ENCODE measurements at places on chromosomes 3 and 15.

GRCh38 chr3:18968120-18968519 lies 180.2 kb upstream of the KCNH8 start:
- no peak for DNase-seq

DNA sequence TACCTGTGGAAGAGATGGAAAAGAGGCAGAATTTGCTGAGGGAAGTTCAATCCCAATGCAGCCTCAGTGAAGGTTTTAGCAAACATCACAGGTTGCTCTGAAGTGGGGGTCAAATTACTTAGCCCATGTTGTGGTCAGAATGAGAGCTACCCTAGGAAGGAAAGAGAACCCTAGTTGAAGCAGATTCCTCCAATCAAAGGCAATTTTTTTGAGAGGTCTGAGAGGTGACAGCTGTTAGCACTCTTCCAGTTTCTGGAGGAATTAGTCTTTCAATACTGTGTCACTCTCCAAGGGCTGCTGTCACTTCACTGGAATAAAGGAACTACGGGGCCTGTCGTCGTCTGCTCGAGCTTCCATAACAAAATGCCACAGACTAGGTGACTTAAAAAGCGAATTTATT lies 584.2 kb upstream of the DPPA4 start:
- DNase-seq = no peak

DNA sequence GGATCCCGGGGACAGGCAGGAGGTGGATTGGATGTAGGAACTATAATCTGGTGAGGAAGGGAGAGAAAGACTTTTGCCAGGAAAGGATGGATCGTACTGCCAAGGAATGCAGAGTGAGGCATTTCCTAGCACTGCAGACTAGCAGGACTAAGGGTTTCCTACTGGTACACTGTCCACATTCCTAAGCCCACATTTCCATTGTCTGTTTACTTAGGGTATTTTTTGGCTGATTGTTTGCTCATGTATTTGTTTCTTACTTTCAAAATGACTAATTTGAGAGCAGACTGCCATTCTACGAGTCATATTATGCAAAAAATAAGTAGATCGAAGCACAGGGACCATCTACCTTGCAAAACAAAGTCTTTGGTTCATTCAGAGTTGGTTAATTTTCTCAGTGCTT lies 1029.5 kb upstream of the NR2F2 start:
- DNase-seq = no peak

DNA sequence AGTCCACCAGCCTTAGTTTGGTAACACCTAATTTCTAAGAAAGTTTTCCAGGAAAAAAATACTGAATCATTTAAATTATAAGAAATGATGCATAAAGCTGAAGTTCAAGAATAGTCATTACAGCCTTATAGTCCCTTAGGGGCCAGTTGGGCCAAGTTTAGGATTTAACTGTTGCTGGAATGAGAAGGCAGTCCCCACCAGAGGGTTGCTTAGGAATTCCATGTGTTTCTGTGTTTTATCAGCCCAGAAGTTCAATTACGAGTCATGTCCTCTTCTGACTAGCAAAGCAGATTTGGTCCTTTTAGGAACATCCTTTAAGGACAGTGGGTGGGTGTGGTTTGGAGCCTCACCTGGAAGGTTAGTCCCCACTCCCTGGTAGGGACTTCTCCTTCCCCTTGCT lies 57.0 kb upstream of the NR2E3 start:
- no peak for DNase-seq

DNA sequence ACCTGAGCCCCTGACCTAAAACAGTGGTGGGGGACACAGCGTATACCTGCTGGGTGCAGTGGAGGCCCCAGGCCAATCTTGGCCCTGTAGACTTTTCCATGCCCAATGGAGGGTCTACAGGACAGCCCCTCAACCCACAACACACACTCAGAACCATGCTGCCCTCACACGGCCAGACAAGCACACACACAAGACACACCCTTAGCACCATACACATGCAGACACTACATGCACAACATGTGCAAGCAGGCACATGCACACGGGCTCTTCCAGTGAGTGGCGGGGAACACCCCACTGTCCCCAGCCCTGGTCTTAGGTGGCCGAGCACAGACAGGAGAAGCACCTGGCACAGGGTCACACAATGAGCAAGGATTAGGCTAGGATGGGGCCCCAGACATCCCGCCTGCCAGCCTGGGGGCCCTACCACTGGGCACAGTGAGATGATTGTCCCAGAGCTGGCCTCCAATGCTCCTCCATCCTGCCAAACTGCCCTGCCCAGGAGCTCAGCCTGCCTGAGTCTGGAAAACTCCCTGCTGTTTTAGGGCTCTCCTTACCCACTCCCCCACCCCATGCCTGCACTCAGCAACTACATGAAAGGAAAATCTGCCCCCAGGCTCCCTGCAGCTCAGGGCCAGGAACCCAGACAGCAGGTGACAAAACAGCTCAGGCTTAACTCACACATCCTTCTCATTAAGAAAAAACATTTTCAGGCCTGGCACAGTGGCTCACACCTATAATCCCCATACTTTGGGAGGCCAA lies 15.8 kb downstream of the IQSEC1 start:
- DNase-seq = no peak

- DNase-seq = no peak
Measured at GRCh38 chr15:72339777-72340177, 19.8 kb upstream of the CELF6 start.

DNA sequence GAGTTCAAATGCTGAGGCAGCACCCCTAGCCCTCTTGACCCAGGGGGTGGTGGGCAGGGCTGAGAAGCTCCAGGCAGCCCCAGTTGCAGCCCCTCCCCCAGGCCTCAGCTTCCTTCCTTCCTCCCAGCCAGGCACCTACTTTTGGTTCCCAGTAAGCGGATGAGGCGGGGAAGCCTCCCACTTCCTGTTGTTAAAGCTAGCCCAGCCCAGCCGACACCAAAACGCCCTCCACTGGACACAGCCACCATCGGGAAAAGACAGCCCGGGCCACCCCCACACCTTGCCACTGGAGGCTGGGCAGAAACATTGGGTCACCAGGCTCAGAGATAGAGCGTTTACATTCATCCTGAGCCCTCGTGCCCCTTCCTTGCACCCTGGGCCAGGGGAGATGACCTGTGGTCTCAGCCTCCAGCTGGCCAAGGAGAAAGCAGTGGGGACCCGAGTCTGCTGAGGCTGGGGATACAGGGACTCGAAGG lies 3.5 kb downstream of the DUSP7 start:
- DNase-seq = no peak

DNA sequence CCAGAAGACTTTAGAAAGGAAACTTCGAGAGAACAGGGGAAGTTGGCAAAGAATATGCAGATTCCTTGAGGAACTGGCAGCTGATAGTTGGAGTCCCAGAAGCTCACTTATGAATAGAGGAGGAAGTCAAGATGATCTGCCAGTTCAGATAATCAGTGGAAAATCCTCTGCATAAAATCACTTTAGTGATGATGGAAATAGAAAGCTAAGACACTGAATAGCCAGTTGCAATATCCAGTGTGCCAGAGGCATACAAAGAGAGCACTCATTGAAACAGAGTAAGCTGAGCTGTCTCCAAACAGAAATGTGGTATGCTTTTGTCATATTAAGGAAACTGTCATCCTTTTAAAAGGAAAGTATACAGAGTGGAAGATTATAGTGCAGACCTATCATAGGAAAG lies 1207.6 kb downstream of the OTOL1 start:
- no peak for DNase-seq

DNA sequence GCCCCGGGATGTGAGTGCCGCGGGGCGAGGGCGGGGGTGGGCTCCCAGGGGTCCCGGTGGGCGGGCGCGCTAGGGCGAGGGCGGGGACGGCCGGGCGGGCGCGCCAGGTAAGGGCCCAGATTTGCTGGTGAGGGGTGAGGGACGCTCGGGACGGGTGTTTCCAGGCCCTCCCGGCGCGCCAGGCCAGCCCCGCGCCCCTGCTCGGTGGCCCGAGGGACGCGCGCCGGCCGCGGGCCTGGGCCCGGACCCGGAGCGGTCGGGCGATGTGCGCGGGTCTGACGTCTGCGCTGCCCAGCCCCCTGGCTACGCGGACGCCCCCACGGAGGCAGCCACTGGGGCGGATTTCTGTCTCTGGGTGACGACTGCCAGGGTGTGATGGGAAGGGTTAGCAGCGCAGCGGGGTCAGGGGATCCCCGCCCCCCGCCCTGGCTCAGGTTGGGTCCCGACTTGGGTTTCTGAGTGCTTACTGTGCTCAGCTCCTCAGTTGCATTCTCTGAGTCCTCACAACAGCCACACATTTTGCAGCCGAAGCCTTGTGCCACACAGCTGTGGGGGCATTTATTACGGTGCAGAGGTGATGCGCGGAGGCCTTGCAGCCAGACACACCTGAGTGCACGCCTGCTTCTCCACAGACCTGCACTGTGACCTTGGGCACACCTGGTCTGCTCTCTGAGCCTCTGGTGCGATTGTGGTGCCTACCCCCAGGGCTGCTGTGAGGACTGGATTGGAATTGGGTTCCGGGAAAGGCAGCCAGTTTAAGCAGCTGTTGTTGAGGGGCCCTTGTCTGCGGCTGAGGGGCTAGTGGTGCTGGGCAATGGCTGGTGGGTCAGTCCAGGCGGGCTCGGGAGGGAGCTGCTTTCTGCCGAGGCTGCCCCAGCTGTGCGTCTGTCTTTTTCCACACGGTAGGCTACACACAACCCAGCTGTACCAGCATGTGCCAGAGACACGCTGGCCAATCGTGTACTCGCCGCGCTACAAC lies 523 bp downstream of the HDAC11 start:
- no peak for DNase-seq

GRCh38 chr3:49498239-49498638 lies 28.2 kb downstream of the DAG1 start:
- DNase-seq = no peak

GRCh38 chr3:149215515-149215914 lies 6.1 kb downstream of the CP start:
- DNase-seq = no peak

DNA sequence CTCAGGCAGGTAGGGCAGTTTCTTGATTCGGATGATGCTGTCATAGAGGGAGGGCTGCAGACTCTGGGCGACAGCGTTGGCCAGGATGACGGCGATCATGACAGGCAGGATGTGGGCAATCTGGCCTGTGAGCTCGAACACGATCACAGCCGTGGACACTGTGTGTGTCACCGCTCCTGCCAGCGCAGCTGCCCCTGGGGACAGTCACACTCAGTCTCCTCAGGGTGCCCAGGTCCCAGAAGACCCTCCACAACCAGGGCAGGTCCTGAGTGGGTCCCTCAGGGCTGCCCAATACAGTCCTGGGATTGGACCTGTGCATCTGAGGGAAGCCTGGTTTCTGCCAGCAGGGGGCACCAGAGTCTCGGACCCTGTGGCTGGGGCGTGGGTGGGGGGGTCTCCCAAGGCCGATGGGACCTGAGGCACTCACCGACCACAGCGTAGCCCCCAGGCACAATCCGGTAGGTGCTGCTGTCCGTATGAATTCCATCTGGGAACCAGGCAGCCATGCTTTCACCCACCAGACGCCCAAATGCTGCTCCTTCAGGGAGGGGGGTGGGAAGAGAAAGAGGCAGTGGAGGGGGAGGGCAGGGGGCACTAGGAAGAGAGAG lies 7.2 kb downstream of the CLCN2 start:
- peak; percentile 43 for DNase-seq

DNA sequence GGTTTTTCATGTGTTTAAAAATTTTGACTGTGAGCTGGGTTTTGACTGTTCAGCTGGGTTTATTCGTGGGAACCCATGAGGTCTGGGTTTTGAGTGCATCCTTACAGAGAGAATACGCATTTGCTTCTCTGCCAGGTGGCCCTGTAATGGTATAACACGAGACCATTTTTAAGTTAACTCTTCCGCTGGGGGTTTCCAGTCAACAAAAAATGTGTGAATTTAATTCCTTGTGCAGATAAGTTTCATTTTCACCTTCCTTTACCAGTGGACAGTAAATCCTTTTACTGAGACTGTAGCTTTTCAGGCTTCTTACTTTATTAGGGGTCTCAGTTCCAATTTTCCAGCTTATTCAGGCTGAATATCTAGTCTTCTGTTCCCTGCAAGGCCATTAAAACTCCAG lies 149.6 kb downstream of the OPA1 start:
- DNase-seq = no peak

- DNase-seq = peak; percentile 83
Measured at GRCh38 chr3:126475413-126476114, at the start of gene ZXDC. Gene ZXDC (minus strand): TSS chr3:126475891. CDS start chr3:126475865, 26 bp downstream.

DNA sequence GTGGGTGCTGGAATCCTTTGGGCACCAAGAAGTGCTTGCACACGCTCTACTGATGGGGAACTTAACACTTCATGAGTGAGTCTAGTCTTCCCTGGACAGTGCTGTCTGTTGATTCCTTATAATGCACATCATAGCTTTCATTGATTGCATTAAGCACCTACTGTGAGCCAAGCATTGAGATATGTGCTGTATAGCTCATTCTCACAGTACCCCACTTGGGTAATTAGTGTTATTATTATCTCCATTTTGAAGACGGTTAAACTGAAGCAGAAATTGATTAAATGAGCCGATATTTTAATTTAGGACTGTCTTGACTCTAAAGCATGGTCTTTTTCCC lies 504 bp upstream of the PDHB start:
- DNase-seq = no peak

GRCh38 chr3:26460985-26461384 lies 161.6 kb upstream of the LRRC3B start:
- no peak for DNase-seq

- no peak for DNase-seq
Measured at GRCh38 chr3:17162116-17162515, 277.4 kb downstream of the PLCL2 start.

GRCh38 chr3:35944926-35945710 lies 305.8 kb downstream of the ARPP21 start:
- no peak for DNase-seq

- no peak for DNase-seq
Measured at GRCh38 chr3:180040966-180041365, 4.2 kb upstream of the PEX5L start.

- no peak for DNase-seq
Measured at GRCh38 chr3:16174026-16174355, 489 bp upstream of the GALNT15 start.

DNA sequence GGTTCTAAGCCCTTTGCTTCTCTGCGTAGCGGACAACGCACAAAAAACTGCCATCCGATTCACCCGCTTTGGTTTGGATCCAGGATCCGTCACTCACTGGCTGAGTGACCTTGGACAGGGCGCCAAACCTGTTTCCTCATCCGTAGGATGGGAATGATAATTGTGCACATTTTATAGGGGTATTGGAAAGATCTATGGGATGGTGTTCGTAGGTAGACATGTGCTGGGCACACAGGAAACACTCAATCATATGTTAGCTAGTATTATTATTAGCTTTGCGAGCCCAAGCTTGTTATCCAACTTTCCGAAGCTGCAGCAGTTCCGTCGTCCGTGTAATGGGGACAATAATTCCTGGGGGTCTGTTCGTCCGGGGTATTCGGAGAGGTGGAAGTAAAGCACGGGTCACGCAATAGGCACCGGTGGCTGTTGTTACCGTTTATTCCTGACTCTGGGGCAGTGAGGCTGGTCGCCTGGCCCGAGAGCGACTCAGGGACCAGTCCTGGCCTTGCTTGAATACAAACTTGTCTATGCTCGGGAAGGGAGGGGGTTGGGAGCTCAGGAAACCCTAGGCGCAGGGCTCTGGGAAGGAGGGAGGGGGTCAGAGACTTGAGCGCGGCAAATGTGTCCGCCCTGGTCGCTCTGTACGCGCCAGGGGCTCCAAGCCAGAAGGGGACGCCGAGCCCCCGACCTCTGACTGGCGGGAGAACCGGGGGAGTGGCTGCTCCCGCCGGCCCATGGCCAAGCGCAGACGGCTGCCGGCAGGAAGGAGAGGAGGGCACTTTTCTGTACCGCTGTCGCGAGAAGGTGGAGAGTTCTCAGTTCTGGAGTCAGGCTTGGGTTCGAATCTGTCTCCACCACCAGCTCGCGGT lies 1.3 kb downstream of the SPSB4 start:
- DNase-seq = no peak
